Stimulated activated CD4-positive, alpha-beta T cell treated with anti-CD3 and anti-CD28 coated beads, Interleukin-1b, Interleukin-23, amount 100 ng/mL, for 1 hour (primary cell): ENCODE measurements at places on chromosomes 4 and X.

GRCh38 chrX:42119076-42119475 is 195.7 kb upstream of the CASK start:
- DNase-seq = no peak

DNA sequence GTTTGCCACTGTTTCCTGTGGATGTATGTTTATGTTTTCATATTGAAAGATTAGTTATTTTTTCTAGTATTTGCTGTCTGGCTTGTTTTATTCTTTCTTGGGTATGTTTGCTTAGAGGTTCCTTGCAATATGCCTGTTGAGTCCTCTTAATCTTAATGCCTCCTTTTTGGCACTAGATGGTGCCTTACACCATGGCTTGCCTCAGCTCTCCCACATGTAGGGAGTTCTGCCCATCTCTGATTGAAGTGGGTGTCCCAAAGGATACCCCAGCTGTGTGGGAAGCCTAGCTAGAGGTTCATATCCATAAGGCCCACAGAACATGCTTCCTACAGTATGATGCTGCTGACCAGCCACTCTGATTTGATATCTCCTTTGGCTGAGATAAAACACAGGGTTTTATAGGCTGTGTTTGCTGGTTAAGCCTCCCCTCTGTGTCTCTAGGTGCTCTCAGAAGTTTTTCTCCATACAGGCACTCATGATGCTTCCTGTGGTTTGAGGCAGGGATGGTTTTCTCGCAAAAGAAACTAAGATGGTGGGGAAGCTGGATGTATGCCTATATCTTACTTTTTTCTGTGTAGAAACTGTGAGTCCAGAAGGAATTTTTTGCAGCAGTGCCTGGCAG is 162.4 kb downstream of the ASB9 start:
- no peak for DNase-seq

DNA sequence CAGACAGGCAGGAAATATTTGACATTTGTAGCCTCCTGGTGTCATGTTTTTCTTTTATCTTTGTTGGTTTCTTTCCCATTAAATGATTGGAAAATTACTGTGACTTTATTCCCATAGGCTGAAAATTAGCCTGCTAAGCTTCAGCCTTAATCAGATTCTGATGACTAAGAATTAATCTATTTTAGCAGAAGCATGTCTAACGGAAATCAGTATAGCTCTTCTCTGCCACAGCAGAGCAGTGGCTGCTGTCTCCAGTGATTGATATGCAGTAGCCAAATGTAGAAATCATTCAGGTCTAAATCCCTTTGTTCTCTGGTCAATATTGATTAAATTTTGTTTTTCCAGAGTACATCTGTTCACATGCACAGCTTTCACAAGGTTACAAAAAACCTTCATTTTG is 199.3 kb downstream of the GC start:
- DNase-seq = no peak

DNA sequence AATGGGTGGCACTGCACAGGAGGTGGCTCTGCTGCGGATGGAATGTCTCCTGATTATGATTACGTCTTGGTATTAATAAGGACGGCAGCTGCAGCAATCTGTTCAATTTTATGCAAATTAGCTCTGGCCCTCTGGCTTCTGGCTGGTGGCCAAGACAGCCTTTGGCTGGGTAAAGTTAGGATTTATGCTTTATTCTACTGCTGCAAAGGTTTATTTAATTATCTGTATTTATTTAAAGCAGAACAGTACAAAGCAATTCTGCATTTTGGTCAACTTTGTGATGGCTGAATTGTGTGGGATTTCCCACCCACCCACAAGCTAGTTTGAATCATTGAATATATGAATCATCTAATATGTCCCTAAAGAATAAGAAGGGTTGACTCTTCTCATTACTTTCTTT is 745.6 kb upstream of the FAM241A start:
- DNase-seq = no peak

GRCh38 chr4:8685831-8686230 is 93.3 kb downstream of the CPZ start:
- DNase-seq = no peak
